Effector memory CD4-positive, alpha-beta T cell (primary cell): ENCODE measurements at places on chromosomes 2 and 18.

DNA sequence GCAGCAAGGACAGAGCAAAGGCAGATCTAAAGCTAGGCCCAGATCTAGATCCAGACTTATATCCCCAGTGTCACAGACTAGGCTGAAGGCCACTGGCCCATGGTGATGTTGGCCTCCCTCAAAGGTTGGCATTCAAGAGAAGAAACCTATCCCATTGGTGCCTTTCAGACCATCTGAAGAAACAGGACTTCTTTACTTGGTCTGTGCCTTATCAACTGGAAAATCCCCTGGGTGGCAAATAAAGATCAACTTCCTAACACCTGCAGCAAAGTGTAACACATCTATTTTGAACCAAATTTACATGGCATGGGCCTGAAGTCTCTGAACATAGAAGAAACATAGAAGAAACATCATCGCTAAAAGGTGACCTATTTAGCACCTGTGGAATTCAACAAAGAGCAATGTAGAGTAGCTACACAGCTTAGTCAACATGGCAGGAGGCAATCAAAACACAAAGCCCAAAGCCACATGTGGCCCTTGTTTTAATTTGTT lies 35.8 kb downstream of the METTL4 start:
- no peak overlapping the region for H3K27ac ChIP-seq
- no peaks in the 10 kb centered on the region for H3K27me3 ChIP-seq
- no peak for DNase-seq
- no peaks in the 10 kb centered on the region for H3K4me1 ChIP-seq
- H3K36me3 ChIP-seq: peaks cover 21% of the 10 kb centered on the region

DNA sequence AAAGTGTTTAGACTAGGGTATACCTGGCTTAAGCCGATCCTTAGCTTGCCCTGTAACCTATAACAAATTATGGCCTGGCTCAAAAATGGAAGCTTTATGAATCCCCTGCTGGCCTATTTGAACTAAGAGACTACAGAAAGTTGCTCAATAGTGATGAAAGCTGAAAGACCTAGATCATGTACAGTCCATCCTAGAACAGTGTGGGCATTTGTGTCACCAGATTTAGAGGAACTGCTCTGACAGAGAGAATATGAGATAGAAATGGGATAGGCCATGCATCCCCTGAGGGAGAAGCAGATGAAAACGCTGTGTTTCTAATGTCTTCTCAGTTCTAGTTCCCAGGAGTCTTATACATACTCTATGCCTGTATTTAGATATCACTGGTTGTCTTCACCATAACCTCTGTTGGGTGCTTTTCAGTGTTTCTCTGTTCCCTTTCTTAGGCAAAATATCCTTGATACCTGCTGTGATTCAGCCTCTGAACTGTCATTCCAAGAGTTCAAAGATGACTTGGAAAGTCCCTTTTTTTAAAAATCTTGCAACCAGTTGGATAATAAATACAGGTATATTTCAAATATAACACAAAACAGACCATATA lies 246.9 kb upstream of the SLC39A10 start:
- H3K36me3 ChIP-seq: no peaks in the 10 kb centered on the region
- no peaks in the 10 kb centered on the region for H3K27me3 ChIP-seq
- no peak overlapping the region for H3K27ac ChIP-seq
- no peak overlapping the region for H3K4me3 ChIP-seq
- no peaks in the 10 kb centered on the region for H3K4me1 ChIP-seq

DNA sequence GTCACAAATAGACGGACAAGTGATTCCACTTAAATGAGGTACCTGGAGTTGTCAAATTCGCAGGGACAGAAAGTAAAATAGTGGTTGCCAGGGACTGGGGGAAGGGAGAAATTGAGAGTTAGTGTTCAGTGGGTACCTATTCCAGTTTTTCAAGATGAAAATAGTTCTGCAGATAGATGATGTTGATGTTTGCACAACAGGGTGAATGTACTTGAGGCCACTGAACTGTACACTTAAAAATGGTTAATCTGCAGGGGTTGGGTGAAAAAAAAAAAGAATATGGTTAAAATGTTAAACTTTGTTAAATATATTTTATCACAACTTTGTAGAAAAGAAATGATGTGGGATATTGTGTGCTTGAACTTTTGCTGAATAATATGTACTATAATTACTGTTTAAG lies 102.3 kb downstream of the NCK2 start:
- no peak for DNase-seq
- no peaks in the 10 kb centered on the region for H3K27me3 ChIP-seq
- H3K4me3 ChIP-seq: no peak overlapping the region
- peaks cover 25% of the 10 kb centered on the region for H3K4me1 ChIP-seq
- peaks cover 8% of the 10 kb centered on the region for H3K36me3 ChIP-seq

- no peak overlapping the region for H3K4me3 ChIP-seq
- no peaks in the 10 kb centered on the region for H3K27me3 ChIP-seq
- DNase-seq: peak; percentile 35
- H3K27ac ChIP-seq: no peak overlapping the region
- H3K36me3 ChIP-seq: peaks cover 70% of the 10 kb centered on the region
Measured at GRCh38 chr2:229800997-229801754, 86.8 kb upstream of the DNER start.

DNA sequence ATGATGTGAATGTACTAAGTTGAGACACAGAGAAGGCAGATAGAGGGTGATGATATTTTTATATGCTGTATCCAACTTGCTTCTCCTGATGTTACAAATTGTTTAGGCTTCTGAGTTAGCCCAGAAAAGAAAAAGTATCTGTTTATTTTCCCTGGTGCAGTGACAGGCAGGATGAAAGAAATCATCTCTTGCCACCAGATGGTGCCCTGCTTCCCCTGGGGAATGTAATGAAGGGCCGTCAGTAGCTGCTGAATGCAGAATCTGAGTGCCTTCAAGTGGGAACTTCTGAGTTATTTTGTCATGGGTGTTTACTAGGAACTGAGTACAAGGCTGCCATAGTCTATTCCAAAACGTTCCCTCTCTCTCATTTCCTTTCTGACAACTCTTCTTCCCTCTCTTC lies 525.6 kb downstream of the MBD2 start:
- no peak overlapping the region for H3K27ac ChIP-seq
- no peaks in the 10 kb centered on the region for H3K36me3 ChIP-seq

DNA sequence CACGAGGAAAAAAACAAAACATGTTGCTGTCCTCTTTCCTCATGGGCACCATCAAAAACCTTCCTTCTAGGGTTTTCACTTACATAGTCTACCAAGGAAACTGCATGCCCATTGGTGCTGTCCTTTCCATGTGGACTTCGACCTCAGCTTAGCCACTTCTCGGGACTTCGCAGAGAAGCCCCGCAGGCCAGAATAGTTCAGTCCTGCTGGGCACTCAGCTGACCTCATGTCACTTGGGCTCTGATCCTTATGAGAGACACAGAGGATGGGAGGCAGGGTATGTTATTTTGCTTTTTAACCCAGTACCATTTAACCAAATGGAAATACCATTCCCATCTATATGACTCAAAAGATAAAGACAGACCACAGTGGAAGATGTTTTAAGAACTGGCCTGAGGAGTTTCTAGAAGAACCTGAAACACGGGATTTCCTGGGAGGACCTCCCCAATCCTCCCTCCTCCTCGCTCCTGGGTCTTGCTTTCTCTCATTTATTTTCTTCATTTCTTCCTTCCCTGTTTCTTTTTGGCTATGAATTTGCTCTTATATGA lies 28.4 kb downstream of the AAK1 start:
- H3K36me3 ChIP-seq: peaks cover 22% of the 10 kb centered on the region
- no peak overlapping the region for H3K27ac ChIP-seq
- peaks cover 48% of the 10 kb centered on the region for H3K4me1 ChIP-seq
- H3K27me3 ChIP-seq: no peaks in the 10 kb centered on the region

DNA sequence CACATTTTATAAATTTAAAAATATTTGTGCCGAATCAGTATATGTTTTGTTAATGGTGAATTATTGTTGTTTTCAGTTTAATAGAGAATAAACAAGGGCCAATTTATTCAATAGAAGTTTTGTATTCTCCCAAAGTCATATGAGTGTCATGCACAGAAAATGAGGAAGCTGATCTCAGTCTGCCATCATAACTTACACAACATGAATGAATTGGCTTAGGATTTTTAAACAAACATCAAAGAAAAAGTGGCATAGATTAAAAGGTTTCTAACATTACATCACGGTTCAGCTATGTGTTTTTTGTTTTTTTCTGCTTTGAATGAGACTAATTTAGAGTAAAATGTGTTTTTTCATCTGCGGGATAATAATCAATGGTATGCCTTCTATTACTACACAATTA lies 123.4 kb upstream of the CTNNA2 start:
- H3K27me3 ChIP-seq: no peaks in the 10 kb centered on the region
- no peaks in the 10 kb centered on the region for H3K36me3 ChIP-seq
- no peak overlapping the region for H3K27ac ChIP-seq
- H3K4me3 ChIP-seq: no peak overlapping the region

DNA sequence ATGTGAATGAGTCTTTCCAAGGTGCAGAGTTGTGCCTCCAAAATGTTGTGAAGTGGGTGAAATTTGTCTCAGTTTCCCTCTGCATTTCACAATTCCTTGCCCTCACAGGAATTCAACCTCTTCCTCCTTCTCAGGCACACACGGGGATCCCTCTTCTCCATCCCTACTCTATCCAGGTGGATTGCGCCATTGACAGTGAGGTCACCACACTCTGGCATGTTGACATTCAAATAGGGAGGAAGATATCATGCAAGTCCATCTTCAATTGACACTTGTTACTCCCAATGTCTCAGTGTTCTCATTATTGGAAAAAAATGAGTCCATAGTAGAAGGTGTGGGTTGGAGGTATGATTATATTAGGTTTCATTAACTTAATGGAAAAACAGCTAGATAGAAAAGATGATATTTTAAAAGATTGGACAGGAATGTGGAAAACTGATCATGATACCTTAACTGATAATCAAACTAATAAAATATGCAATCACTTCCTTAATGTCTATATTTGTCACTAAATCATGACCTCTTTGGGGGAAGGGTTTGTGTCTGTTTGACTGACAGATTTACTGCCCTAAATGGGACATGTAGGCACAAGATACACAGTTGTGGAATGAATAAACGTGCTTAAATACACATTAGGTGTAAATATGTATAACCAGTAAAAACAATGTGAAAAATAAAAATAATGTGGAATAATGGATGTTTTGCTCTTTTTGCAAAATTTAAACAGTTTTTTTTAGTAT lies 213.8 kb upstream of the SLC8A1 start:
- H3K36me3 ChIP-seq: no peaks in the 10 kb centered on the region
- H3K4me1 ChIP-seq: no peaks in the 10 kb centered on the region
- no peak for DNase-seq
- no peak overlapping the region for H3K4me3 ChIP-seq

DNA sequence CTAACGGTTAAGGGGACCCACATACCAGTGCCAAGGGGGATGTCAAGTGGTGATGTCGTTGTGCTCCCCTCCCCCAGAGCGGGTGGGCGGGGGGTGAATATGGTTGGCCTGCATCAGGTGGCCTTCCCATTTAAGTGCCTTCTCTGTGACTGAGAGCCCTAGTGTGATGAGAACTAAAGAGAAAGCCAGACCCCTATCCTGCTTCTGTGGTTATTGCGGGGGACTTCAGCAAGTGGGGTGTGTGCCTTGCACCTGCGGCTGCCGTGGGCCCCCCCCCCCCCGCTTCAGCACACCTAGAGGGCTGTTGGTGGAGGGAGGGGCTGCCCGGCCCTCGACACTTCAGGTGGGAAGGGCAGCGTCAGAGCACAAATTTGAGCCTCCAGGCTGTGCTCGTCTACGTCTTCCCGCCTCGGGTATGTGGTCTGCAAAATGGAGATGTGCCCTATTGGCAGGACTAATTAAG lies 6.1 kb downstream of the CTDSP1 start:
- peaks cover 45% of the 10 kb centered on the region for H3K4me1 ChIP-seq
- H3K27ac ChIP-seq: peak overlapping the region; percentile 72
- H3K4me3 ChIP-seq: peak overlapping the region; percentile 18
- no peaks in the 10 kb centered on the region for H3K27me3 ChIP-seq

DNA sequence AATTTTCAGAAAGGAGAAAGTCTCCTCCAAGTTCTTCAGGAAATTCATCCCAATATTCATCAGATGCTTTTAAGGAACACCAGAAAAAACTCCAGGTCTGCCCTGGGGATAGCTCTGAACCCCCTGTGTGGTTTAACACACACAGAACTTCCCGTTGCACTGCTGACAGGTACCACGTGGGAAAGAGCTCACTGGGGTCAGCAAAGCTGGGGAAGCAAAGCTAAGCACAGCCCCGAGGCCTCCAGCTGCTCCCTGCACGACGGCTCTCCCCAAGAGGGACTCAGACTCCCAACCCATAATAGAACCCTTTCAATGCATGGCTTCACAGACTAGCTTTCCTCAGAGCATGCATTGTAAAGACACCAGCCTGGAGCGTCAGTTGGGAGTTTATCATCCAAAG lies 28.0 kb downstream of the ADI1 start:
- no peak overlapping the region for H3K27ac ChIP-seq
- no peak overlapping the region for H3K4me3 ChIP-seq
- H3K36me3 ChIP-seq: no peaks in the 10 kb centered on the region
- no peaks in the 10 kb centered on the region for H3K27me3 ChIP-seq
- DNase-seq: no peak

- no peaks in the 10 kb centered on the region for H3K4me1 ChIP-seq
- H3K4me3 ChIP-seq: no peak overlapping the region
- H3K27ac ChIP-seq: no peak overlapping the region
- H3K27me3 ChIP-seq: no peaks in the 10 kb centered on the region
- no peaks in the 10 kb centered on the region for H3K36me3 ChIP-seq
- DNase-seq: no peak
Measured at GRCh38 chr2:179024445-179024844, 25.5 kb downstream of the CCDC141 start.

- no peaks in the 10 kb centered on the region for H3K36me3 ChIP-seq
- no peak overlapping the region for H3K27ac ChIP-seq
Measured at GRCh38 chr2:40329739-40330030, 122.2 kb downstream of the SLC8A1 start.

GRCh38 chr18:66078925-66079800 lies 328.4 kb downstream of the CDH7 start:
- H3K27ac ChIP-seq: no peak overlapping the region
- H3K4me3 ChIP-seq: no peak overlapping the region
- H3K27me3 ChIP-seq: no peaks in the 10 kb centered on the region
- no peaks in the 10 kb centered on the region for H3K4me1 ChIP-seq
- no peaks in the 10 kb centered on the region for H3K36me3 ChIP-seq

DNA sequence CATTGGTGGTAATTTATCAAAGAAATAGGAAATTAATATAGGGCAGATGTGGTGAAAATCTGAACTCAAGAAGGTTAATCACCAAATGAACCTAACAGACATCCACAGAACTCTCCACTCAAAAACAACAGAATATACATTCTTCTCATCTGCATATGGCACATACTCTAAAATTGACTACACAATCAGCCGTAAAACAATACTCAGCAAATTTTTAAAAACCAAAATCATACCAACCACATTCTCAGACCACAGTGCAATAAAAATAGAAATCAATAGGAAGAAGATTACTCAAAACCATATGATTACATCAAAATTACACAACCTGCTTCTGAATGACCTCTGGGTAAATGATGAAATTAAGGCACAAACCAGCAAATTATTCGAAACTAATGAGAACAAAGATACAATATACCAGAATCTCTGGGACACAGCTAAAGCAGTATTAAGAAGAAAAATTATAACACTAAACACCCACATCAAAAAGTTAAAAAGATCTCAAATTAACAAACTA lies 31.0 kb downstream of the RBM43 start:
- H3K4me3 ChIP-seq: no peak overlapping the region
- no peak for DNase-seq
- H3K36me3 ChIP-seq: no peaks in the 10 kb centered on the region
- H3K27ac ChIP-seq: no peak overlapping the region
- H3K27me3 ChIP-seq: no peaks in the 10 kb centered on the region
